ENCODE measurements at places on chromosomes 3 and 15. TPM values are rescaled to one million over a fixed set of nuclear protein-coding genes. Genes with fewer than 3 reads are reported as not detected.

TLR9 gene
- 0.09 TPM for total RNA-seq

PIK3CB gene
- total RNA-seq, result 34.7 TPM

DNA sequence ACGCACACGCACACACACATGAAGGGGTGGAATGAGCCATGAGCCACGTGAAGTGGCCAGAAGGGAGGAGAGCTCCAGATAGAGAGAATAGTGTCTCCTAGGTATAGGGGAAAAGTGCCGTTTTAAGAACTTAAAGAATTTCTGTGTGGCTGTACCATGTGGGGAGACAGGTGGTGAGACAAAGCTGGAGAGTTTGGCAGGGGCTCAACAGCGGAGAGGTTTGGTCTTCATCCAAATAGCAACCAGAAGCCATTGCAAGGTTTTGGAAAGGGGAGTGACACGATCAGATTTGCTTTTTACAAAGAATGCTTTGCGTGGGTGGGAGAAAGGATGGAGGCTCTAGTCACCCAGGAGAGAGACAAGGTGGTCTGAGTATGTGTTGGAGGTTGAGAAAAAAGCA lies 146.0 kb downstream of the IL20RB start:
- peak; percentile 62 for DNase-seq

- DNase-seq, result no peak
Measured at GRCh38 chr3:81965696-81966095, 204.3 kb upstream of the GBE1 start.

GRCh38 chr3:181772166-181772565 lies 60.4 kb downstream of the SOX2 start:
- DNase-seq, result no peak

All from cerebellum (tissue), 4 donors.